Osteocyte (in vitro differentiated cells): ENCODE measurements at places on chromosomes 2 and 18.
A peak's percentile ranks its signal among the peaks of the same experiment; 100 is the strongest.

GRCh38 chr18:45109271-45109670 is 428.6 kb downstream of the SETBP1 start:
- no peak for DNase-seq
- no peak overlapping the region for H3K27ac ChIP-seq
- no peak overlapping the region for H3K4me3 ChIP-seq
- peaks cover 3% of the 10 kb centered on the region for H3K4me1 ChIP-seq
- H3K36me3 ChIP-seq: peaks cover 5% of the 10 kb centered on the region
- H3K27me3 ChIP-seq: peaks cover 6% of the 10 kb centered on the region

DNA sequence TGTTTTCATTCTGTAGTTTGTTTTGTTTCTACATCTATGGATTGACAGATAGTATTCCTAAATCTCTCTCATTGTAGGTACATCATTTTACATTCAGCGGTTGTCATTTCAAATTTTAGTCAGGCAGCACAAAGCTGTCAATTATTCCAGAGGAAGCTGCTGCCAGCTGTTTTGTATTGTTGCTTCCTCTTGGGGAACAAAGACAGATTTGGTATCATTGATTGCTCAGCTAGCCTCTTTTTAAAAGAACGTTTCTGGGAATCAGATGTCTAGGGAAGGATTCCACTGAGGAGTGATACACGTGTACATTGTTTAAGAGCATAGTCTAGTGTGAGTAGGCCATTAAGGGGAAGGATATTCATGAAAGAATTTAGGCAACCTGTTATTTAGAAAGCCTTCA is 145.8 kb downstream of the AGPS start:
- H3K27ac ChIP-seq: no peak overlapping the region
- H3K27me3 ChIP-seq: no peaks in the 10 kb centered on the region
- DNase-seq: no peak
- peaks cover 4% of the 10 kb centered on the region for H3K36me3 ChIP-seq
- H3K4me3 ChIP-seq: no peak overlapping the region
- H3K4me1 ChIP-seq: peaks cover 14% of the 10 kb centered on the region

GRCh38 chr2:160484859-160485520 is 8.6 kb downstream of the RBMS1 start:
- DNase-seq: no peak
- H3K36me3 ChIP-seq: peaks cover 4% of the 10 kb centered on the region
- no peaks in the 10 kb centered on the region for H3K27me3 ChIP-seq
- no peak overlapping the region for H3K27ac ChIP-seq
- no peak overlapping the region for H3K4me3 ChIP-seq

DNA sequence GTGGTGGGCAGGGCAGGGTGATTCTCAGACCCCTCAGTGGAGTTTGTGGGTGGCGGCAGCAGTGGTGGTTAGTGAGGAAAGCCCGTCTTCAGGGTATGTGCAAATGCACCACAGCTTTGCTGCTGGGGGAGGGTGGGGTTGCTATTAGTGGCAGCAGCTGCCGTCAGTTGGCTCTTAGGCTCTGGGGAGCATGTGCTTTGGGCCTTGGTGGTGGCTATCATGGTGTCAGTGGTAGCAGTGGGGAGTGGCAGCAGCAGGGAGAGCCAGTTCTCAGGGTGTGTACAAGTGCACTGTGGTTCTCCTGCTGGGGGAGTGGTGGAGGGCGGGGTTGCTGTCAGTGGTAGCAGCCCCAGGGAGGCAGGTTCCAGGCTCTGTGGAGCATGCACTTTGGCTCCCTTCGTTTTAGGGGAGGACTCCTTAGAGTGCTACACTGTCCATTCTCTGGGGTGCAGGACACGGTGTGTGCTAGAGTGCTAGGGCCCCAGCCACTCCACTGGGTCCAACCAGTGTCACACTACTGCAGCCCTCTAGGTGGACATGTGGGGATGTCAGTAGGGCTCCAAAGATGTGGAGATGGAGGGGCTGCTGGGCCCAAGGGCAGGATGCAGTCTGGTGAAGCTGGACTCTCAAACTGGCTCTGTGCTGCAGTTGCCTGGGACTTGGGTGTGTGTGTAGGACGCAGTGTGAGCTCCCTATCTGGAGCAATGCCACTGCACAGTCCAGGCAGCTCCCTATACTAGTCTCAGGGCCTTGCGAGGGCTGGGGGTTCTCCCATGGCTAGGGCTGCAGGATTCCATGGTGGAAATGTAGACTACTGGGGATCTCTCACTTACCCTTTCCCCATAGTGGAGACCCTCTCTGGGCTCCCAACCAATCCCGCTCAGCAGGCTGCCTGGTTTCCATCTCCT is 45.3 kb downstream of the ADCYAP1 start:
- H3K4me1 ChIP-seq: no peaks in the 10 kb centered on the region
- H3K4me3 ChIP-seq: no peak overlapping the region
- H3K27me3 ChIP-seq: peaks cover 23% of the 10 kb centered on the region
- no peak overlapping the region for H3K27ac ChIP-seq
- no peak for DNase-seq
- no peaks in the 10 kb centered on the region for H3K36me3 ChIP-seq

GRCh38 chr2:136342138-136342537 is 224.2 kb upstream of the CXCR4 start:
- no peak for DNase-seq
- no peak overlapping the region for H3K27ac ChIP-seq
- H3K4me1 ChIP-seq: no peaks in the 10 kb centered on the region
- H3K4me3 ChIP-seq: no peak overlapping the region
- no peaks in the 10 kb centered on the region for H3K27me3 ChIP-seq

GRCh38 chr2:235848055-235848454 is 320.1 kb downstream of the GBX2 start:
- no peaks in the 10 kb centered on the region for H3K27me3 ChIP-seq
- H3K4me1 ChIP-seq: no peaks in the 10 kb centered on the region
- no peak overlapping the region for H3K4me3 ChIP-seq
- H3K27ac ChIP-seq: no peak overlapping the region
- no peaks in the 10 kb centered on the region for H3K36me3 ChIP-seq

DNA sequence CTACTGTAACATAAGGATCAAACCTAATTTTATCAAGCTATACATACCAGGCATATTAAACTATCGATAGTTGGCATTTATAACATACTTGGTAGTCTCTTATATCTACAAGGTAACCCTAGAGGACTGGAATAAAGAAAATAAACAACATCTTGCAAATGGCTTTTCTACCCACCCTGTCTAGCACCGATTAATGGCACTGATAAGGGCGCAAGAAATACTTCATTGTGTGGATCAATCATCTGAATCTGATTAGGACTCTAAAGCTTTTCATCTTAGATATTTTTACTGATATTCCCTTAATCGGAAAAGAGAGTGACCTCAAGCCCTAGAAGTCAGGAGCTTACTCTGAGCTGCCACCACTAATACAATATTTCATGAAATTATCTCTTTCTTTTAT is 1461.7 kb upstream of the PIK3C3 start:
- no peak for DNase-seq
- H3K4me3 ChIP-seq: no peak overlapping the region
- no peak overlapping the region for H3K27ac ChIP-seq
- H3K4me1 ChIP-seq: no peaks in the 10 kb centered on the region
- no peaks in the 10 kb centered on the region for H3K27me3 ChIP-seq

DNA sequence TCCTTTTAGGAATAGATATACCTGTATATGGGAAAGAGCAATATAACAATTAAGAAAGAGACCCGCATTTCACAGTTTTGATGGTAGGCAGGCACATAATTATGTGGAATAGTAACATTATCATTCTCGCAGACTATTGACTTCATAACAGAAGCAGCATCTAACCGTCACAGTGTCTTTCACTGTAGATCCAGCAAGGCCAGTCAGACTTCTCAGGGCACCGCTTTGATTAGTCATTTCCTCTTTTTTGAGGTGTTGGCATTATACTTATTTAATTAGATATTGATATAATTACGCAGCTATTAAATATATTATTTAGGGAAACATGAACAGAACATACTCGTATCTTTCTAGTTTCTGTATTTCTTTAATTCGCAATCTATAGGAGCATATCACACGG is 176.4 kb downstream of the NAPG start:
- H3K36me3 ChIP-seq: peaks cover 49% of the 10 kb centered on the region
- no peaks in the 10 kb centered on the region for H3K27me3 ChIP-seq
- no peak overlapping the region for H3K27ac ChIP-seq
- no peak for DNase-seq
- no peak overlapping the region for H3K4me3 ChIP-seq

DNA sequence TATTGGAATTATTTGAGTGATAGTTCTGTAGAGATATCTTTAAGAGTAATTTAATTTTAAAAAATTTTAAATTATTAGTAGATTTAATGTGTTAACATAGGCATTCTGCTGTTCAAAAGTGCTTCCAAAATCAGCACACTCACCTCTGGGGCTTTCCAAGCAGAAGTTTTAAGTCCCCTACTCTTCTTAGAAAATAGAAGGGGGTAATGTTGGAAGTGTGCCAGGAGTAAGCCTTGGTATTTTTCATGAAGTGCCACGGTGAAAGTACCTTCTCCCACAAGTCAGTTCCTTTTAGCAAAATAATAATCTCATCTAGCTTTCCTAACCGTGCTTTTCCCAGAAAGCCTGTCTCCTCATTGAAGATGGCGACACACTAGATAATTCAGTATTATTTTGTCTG is 3.9 kb upstream of the TNFRSF11A start:
- H3K36me3 ChIP-seq: no peaks in the 10 kb centered on the region
- peaks cover 12% of the 10 kb centered on the region for H3K4me1 ChIP-seq
- H3K27ac ChIP-seq: no peak overlapping the region
- peaks cover 63% of the 10 kb centered on the region for H3K27me3 ChIP-seq

GRCh38 chr2:190533968-190534309 is 583 bp downstream of the NEMP2 start:
- peak overlapping the region; percentile 88 for H3K4me3 ChIP-seq
- H3K4me1 ChIP-seq: peaks cover 60% of the 10 kb centered on the region
- H3K27ac ChIP-seq: peak overlapping the region; percentile 99
- H3K36me3 ChIP-seq: peaks cover 13% of the 10 kb centered on the region
- no peak for DNase-seq

- H3K4me3 ChIP-seq: no peak overlapping the region
- H3K4me1 ChIP-seq: peaks cover 11% of the 10 kb centered on the region
- H3K36me3 ChIP-seq: no peaks in the 10 kb centered on the region
- DNase-seq: peak; percentile 73
Measured at GRCh38 chr2:101961338-101962191, 30.2 kb upstream of the IL1R2 start.
